SW480 (cell line): ENCODE measurements at places on chromosomes 7 and 10.

DNA sequence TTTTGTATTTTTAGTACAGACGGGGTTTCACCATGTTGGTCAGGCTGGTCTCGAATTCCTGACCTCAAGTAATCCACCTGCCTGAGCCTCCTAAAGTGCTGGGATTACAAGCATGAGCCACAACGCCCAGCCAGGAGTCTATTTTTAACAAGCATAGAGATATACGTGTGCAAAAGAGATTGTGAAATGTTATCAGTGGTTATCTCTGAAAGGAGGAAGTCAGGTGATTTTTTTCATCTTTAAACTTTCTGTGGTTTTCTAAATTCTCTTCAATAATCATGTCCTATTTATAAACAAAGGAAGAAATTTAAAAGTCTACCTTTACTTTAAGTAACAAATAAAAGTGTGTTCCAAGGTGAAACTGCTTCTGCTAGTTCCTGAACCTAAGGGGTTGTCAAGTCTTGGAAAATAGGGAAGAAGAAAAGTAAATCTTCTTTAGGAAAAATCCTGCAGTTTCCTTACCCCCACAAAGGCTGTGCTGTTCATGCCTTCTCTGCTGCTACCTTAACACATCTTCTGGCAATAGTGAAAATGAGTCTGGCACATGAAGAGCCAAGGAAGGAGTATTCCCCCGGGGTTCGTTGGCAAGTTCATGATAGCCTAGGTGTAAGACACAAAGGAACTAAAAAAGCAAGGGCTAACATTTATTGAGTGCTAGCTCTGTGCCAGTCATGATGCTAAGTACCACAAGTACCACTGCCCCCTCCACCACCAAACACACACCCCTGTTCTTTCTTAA lies 51.1 kb downstream of the CYP26A1 start:
- no peak for DNase-seq

DNA sequence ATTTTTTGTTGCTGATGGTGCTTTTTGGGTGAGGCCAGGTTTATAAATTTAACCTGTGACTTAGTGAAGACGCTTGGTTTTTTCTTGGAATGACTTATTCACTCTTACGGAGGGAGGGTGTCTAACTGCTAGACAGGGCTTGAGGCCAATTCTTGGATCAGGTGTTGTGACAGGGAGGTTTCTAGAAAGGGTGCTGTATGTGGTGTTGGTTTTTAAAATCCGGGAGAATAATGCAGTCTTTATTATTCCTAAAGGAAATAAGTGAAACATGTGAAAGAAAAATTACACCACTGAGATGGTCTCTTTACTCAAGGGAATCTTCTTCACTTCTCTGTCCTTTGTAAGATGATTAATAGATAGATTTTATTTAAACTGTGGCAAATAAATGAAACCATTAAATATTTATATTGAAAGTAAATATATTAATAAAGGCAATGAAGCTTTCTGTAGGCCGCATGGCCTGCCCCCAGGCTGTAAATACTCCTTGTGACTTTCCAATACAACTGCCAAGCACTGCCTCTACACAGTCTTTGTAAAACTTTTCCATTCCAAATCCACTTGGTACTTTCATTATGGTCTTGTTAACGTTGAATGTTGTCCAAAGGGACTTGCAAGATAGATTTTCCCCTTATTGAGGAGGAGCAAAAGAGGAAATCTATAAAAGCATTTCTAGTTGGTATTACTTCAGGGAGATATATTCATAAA lies 323.1 kb downstream of the SUGCT start:
- DNase-seq, result no peak

DNA sequence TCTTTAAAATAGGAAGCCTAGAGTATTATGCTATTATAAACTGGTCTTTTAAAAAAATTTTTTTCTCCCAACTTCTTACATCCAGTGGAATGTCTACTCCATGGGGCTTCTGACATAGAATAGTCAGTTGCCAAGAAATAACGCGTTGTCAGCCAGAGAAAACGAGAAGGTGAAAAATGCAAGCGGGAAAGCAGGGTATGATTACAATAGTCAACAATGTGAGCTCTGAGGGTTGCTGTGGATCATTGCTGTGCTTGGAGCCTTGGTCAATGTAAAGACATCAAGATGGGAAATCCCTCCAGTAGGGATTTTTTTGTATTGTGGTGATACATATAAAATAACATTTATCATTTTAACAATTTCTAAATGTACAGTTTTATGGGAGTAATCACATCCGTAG lies 27.6 kb upstream of the PLPP4 start:
- DNase-seq, result no peak

GRCh38 chr10:13095094-13095493 lies 4.9 kb upstream of the OPTN start:
- DNase-seq, result peak; percentile 21

GRCh38 chr10:131226446-131227162 lies 84.9 kb downstream of the TCERG1L start:
- DNase-seq, result no peak

DNA sequence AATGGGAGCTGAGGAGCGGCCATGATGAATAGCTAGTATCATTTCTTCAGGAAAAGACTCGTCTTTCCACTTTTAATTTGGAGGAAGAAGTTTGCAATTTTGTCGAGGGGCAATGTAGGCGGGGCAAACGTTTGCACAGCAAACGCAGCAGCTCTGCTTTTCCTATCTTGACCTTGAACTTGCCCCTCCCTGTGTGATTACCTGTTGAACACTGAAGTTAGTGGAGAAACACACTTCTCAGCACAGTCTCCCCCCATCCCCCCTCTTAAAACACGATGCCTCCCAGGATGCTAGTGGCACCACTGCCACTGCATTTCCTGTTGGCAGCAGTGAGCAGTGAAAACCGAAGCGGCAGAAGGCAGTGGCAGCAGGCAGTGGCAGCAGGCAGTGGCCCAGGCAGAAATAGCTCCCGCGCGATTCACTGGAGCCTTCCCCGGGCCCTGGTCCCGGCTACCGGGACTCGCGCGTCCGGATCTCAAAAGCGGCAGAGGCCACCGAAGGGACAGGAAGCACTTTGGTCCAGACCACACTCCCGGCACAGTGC lies at the start of gene EPDR1:
TSS of gene EPDR1 (plus strand) at position 336 of the 544 bp plus-strand sequence. CDS start 300 bp downstream, outside the sequence.
- DNase-seq, result peak; percentile 96

- DNase-seq, result peak; percentile 77
These were observed 44.6 kb downstream of the TAX1BP1 start for GRCh38 chr7:27784399-27785053.

DNA sequence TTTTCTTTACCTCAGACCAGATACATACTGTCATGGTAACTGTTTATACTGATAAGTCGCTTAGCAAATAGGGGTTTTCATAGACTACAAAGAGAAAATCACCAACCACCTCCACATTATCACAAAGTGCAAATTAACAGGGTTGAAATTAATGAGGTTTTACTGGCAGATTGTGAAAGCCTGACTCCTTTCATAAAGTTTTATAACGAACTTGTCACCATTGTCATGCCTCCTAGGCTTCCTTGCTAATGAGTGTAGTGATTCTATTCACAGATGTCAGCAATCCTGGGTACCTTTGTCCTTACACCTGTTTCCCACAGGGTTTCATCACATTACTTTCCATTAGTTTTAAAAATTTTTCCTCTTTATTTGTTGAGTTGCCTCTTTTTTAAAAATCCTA lies 142.3 kb upstream of the PTN start:
- DNase-seq, result no peak

GRCh38 chr10:127759276-127759675 lies 22.3 kb downstream of the FOXI2 start:
- DNase-seq, result no peak

- DNase-seq, result no peak
These were observed 15.1 kb downstream of the SLC35B4 start for GRCh38 chr7:134301592-134301991.

GRCh38 chr10:70280099-70280498 lies 3.7 kb downstream of the NPFFR1 start:
- DNase-seq, result no peak

GRCh38 chr10:22148961-22149360 lies 68.9 kb downstream of the EBLN1 start:
- no peak for DNase-seq

DNA sequence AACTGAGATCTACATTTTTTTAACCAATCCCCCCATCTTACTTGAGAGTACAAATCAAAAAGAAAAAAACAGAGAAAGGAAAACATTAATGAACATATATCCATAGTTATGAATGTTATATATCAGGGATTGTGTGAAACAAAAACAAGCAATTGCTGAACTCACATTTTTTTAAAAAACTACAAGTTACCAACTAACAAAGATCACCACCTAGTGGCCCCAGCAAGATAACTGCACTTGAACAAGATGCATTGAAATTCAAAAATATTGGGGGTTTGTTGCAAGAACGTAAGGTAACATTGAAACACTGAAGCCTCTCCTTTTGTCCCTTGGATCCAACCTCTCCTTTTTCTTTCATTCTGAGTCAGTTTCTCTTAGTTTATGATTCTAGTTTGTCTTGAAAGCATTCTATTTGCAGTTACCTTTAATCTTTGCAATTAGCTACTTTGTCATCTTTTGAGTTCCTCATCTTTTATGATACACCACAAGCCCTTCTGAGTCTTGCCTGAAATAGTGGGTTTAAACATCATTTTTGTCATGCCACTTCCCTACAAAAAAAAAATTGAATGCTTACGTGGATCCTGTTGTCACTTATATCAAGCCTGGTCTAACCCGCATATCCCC lies 87.3 kb upstream of the TES start:
- peak; percentile 44 for DNase-seq

DNA sequence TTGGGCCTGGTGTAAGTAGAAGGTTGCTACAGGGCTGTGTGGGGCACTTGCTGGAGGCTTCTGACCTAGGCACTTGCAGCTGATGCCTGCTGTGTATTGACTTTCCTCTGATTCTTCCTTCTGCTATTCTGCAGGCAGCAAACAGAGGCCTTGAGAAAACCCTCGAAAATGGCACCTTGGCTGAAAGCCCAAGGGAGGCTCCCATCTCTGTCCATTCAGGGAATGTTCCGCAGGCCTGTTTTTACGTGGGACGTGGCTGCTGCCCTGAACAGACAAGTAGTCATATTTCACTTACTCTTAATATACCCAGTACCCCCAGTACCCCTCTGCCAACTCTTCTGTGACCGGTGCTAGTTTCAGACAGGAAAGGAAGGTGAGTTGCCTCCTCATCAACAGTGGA lies 664.7 kb downstream of the INHBA start:
- DNase-seq, result no peak

GRCh38 chr7:1964913-1965578 lies 267.7 kb downstream of the MAD1L1 start:
- no peak for DNase-seq

DNA sequence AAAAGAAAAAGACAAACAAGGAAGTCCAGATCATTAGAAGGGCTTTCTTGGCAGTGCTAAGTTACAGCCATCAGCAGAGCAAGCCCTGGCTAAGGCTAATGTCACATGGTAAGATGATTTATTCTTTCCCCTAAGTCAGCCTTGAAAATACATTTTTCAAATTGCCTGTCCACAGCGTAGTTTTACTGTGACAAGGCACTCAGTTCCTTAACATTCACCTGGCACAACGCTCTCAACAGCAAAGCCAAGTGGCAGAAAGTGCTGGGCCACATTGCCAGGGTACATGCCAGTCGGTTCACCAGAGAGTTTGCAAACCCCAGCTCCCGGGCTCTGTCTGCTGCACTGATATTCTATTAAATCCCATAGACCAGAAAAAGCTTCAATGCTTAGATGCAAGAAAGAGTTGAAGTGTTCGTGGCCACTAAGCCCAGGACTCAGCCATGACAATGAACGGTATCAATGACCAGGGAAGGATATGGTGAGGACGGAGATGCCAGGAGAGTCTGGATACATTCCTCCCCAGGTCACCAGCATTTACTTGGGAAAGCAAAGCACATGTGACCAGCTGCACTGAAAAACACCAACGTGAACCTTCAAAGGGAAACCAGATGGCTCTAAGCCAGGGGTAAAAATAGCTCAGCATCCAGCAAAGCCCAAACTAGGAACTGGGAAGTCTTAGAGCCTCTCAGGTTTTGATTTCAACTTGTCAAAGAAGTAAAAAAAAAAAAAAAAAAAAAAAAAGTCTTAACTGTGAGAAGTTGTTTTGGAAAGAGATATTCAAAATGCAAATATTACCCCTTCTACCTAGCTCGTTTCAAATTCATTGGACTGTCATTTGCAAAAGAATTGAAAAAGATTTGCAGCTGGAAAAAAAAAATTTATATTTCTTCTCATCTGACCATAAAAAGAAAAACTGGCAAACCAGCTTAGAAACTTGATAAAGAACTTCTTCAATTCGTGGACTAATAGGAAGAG lies 23.9 kb upstream of the MPP7 start:
- peak; percentile 17 for DNase-seq

DNA sequence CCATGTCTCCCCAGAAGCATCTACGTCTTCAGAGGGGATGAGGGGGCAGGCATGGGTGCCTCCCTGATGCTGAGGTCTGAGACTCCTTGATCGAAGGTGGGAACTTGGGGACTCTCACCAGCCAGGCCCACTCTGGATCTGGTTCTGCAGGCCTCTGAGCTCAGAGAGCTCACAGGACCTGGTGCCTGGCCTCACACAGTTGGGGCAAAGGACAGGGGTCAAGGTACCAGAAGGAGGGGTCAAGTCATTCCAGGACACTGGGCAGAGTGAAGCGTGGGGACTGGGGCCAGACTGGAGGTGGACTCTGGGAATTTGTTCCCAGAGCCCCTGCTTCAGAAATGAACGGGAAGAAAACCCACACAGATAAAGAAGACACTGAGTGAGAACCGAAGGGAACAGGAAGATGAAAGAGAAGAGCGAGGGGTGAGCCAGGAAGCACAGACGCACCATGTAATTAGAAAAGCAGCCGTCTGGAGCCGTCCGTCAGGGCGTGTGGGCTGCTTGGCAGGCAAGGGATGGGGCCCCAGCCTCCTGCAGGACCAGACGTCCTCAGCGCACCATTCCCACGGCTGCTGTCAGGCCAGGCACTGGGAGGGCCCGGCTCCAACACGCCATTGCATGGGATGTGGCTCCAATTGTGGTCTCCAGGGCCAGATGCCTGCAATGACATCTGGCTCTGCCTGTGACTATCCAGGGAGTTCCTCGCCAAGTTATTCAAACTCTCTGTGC lies 47.7 kb downstream of the ZCCHC24 start:
- DNase-seq, result no peak

DNA sequence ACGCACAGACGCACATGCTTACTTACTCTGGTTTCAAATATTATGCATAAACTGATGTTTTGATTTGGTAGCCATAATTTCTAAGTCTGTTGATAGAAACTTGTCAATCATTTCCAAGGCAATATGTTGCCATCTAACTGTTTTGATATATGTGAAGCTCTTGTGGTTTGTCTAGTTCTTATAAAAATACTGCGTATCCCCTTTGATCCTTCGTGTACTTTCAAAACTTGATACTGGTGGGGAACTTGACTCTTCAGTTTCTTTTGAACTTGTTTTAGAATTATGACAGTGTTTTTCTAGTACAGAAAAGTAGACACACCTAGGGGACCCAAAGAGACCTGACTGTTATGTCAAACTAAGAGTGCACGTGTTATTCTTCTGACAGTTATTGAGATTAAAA lies 708.0 kb downstream of the LRMDA start:
- DNase-seq, result peak; percentile 25

DNA sequence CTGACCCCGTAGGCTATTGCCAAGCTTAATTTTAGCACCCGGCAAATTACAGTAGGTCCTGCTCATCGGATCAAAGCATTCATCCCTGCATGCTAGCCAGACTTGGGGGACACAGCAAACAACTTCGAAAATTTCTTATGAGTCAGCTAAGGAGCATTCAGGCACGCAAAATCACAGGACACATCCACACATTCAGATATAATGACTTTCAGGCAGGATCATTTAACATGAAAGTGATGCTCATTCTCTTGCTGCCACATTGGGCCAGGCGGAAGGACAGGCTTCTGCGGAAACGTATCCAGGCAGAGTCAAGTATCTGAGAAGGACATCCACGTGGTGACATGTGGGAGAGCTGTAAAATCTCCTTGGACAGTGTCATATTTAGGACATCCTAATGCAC lies 474.0 kb upstream of the NRP1 start:
- no peak for DNase-seq

GRCh38 chr10:13877154-13877909 lies 290.6 kb downstream of the PRPF18 start:
- DNase-seq, result no peak
